ENCODE measurements at places on chromosomes 2 and 18.

DNA sequence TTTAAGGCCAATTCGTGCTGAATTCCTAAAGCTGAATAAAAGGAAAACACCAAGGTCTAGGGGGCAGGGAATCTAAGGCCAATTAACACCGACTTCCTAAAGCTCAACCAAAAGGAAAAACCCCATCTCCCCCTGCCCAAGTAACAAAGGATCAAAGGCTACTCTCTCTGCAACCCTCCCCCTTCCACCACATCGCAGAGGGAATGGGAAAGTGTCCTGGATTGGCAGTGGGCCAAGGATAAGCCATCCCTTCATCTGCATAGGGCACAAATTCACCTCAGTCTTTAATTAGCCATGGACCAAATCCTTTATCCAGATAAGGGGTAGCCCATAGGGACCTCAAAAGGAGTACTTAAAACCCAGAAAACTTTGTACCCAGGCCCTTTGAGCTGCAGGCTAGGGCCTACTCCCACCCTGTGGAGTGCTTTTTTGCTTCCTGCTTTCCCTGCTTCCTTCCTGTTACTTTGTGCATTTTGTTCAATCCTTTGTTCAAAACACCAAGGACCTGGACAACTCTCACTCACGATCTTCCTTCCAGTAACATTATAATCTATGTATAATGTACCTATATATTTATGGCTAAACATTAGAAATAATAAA is 2119.8 kb upstream of the CELF4 start:
- DNase-seq, result no peak

- DNase-seq, result no peak
Measured at GRCh38 chr18:12257996-12258718, 4.0 kb downstream of the CIDEA start.

DNA sequence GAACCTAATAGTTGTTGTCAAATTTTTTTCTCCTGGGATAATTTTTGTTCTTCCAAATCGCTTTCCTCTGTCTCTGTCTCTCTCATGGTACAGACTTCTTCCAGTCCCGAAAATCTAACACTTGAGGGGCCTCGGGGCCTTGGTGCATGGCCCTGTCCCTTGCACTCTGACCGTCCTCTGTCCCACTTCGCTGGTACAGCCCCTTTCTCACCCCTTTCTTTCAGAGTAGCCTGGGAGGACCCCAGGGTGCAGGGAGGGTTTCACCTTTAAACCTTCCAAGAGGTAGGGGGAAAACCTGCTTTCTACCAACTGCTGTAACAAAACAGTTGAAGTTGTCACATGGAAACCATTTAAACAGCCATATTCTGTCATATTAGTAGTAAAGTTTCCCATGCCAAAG is 22.2 kb upstream of the FAHD2A start:
- DNase-seq, result no peak

- peak; percentile 75 for DNase-seq
Measured at GRCh38 chr2:60516383-60516811, 37.1 kb downstream of the BCL11A start.

DNA sequence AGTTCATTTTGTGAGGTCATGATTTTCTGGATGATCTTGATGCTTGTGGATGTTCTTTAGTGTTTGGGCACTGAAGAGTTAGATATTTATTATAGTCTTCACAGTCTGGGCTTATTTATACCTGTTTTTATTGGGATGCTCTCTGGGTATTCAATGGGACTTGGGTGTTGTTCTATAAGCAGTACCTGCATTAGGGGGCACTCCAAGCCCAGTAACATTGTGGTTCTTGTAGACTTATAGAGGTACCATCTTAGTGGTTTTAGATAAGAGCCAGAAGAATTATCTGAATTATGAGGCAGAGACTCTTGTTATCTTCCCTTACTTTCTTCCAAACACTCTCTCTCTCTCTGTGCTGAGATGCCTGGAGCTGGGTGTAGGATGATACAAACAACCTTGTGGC is 470.0 kb downstream of the PIK3C3 start:
- no peak for DNase-seq

DNA sequence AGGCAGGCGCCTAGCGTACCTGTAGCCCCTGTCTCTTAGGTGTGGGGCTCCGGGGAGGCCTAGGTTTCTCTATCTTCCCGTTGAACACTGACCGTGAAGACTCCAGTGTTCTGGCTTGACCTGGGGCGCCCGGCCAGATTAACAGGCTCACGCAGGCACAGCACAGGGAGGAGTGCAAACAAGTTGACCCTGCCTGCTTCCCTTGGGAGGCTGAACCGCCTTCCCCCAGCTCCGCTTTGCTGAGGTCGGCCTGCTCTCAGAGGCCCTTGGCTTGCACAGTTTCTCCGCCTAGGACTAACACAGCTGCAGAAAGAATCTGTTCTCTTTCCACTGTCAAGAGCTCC is 567 bp downstream of the PCYOX1 start:
- DNase-seq, result no peak

GRCh38 chr2:53843595-53843994 is 16.2 kb downstream of the GPR75 start:
- DNase-seq, result no peak

GRCh38 chr2:136206613-136207012 is 88.7 kb upstream of the CXCR4 start:
- no peak for DNase-seq

GRCh38 chr2:117856415-117857210 is 42.1 kb downstream of the DDX18 start:
- DNase-seq, result peak; percentile 98

GRCh38 chr2:42245396-42245795 is 76.2 kb downstream of the EML4 start:
- no peak for DNase-seq

DNA sequence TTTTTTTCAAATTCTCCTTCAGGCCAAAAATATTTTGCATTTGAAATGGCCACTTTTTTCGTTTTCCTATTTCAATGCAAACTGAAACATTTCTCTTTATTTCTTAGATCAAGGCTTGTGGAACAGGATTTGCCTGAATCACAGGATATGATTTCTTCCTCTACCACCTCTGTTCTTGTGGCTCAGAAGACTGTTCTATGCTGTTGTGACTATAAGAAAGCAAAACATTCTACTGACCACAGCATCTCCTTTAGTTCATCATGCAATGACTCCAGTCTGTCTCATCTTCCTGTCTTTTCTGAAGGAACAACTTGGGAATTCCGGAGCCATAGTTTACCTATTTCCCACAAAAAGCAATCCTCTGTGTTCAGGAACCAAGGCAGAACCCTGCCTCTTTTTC is 16.2 kb upstream of the ZNF512 start:
- DNase-seq, result peak; percentile 96

DNA sequence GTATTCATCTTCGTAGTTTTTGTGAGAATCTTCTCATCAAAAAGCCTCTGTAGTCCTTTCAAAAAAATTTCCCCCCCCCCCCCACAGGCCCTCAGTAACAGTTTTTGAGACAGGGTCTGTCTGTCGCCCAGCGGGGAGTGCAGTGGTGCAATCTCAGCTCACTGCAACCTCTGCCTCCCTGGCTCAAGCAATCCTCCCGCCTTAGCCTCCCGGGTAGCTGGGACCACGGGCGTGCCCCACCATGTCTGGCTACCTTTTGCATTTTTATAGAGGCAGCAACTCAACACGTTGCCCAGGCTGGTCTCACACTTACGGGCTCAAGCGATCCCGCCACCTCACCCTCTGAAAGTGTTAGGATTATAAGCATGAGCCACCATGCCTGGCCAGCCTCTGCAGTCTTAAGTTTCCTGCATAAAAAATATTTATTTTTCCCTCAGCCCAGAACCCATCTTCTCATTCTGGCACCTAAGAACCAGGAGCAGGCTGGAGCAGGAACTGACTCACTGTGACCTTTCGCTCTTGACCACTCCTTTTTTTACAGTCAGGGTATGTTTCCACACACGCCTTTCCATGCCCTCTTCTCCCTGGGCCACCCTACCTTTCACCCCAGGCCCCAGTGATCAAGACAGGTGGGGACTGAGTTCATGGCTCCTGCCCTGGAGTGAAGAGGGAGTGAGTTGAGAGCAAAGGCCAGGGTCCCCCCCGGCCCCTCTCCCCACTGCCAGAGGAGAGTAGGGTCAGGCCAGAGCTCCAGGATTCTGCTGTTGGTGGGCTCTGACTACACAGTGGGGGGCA is 32.5 kb upstream of the NT5DC4 start:
- DNase-seq, result peak; percentile 48

DNA sequence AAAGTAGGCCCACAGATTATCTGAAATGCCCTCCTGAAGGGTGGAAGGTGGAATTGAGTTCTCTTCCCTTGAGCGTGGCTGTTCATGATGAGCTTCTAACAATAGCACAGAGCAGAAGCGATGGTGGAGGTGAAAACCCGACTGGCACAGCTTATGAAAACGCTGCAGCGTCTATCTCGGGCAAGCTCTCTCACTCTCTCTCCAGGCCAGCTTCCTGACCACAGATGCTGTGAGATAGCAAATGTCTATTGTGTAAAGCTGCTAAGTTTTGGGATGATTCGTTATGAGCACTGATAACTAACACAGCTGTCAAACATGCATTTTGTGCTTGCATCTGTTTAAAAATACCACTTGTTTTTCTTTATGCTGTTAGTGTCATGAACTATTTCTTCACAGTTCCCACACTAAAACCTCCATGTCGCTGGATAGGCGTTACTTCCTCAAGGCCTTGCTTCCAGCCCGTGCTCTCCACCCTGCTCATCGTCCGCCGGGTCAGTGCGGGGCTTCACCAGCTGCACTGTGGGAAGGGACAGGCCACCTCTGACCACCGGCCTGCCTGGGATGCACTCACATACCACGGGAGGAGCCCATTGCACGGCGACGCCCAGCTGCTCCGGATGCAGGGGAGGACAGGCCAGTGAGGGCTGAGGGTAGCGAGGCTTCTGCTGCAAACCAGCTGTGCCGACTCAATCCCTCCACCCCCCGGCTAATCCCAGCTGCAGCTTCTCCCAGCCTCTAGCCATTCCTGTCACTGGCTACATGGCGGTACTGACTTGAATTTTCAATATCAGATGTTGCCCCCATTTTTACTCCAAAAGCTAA is 60.0 kb upstream of the OTOS start:
- no peak for DNase-seq

DNA sequence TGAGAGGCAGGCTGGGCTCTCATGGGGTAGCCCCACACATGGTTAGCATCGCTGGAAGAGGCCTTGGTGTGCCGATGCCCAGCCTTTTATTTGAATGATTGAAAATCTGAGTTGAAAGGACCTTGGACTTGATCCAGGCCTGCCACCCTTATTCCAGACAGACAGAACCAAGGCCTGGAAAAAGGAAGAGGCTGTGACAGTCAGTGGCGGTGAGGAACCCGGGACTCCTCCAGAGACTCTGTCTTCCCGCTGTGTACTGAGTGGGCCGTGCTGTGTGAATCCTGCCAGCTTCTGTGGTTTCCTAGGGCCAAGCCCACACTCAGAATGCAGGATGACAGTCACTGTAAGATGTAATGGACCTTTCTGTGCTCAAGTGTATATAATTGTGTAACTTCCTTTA is 218.5 kb downstream of the LDLRAD4 start:
- DNase-seq, result no peak

DNA sequence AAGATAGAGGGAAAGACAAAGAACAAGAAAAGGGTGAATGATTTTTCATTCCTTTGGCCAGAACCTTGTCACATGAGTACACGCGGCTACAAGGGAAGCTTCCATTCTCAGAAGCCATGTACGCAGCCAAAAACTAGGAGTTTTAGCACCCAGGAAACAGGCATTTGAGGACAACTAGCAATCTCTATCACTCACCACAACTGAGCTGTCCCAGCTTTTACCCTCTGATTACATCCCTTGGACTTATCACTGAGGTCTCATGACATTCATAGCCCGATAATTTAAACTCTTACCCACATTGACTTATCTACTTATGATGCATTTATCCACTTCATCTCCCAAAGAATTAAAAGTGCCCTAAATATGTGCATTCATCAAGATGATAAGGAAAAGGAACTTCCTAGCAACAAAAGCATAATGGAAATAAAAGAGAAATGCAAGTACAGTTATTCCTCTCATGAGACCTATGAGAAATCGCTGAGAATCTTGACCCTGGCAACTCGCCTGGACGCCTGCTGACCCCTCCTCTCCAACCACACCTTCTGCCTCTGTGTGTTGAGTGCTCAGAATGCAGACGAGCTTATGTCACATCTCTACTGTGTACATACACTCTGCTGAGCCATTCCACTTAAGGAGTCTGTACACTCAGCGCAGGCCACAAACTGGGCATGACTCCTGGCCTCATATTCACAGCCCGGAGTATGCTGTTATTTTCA is 28.7 kb upstream of the MFSD6 start:
- DNase-seq, result peak; percentile 40

DNA sequence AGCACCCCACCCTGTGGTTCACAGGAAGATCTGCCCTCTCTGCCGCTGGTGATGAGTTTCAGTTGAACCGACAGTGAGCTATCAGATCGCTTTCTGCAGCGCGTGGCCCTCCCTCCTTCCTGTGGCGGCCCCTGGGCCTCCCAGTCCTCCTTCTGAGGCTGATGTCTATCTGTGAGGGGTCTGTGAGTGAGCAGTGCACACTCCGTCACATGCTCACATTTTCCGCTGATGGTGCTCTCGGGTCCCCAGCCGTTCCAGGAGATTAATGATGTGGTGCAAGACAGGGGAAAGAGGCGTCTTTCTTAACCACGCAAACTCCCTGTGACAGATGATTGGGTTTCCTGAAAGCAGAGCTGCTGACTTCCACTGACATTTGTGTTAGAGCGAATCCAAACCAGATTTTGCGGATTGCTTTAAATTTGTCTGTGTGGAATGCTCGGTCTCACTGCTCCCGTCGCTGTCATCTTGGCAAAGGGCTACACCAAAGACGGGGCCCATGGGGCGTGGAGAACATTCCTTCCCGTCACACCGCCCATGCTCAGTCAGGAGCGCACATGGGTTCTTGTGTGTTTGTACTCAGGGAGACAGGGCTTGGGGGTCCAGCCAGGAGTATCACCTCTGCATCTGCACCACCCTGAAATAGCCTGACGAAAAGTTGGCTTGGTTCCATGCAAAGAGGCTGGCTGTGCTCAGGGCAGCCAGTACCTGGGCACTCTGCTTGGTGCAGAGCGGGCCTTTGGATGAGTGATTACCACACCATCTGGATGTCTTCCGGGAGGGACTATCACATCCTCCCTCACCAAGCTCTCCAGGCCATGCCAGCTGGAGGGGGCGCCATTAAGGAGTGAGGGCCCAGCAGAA is 154.7 kb upstream of the HS6ST1 start:
- DNase-seq, result no peak

DNA sequence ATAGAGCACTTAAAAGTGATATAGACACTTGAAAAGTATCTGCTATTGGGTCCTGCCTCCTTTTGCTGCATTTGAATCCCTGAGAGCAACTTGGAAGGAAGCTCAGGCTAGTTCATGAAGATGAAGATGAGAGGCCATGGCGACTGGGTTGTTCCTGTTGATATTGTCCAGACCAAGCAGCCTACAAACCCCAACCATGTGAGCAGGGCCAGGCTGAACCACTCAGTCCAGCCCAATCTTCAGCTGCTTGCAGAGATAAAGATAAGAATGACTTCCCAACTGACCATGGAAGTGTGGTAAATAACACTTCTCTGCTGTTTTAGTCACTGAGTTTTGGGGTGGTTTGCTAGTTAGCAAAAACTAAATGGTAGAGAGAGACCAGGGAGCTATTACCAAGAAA is 417.6 kb downstream of the SOX11 start:
- no peak for DNase-seq

GRCh38 chr2:106653465-106653864 is 166.3 kb downstream of the CD8B2 start:
- no peak for DNase-seq

- no peak for DNase-seq
Measured at GRCh38 chr2:16252891-16253290, 312.5 kb downstream of the MYCN start.

- no peak for DNase-seq
Measured at GRCh38 chr2:239649309-239649708, 248.5 kb upstream of the HDAC4 start.
